ENCODE measurements at places on chromosomes 6 and 20. TPM values are rescaled to one million over a fixed set of nuclear protein-coding genes. Genes with fewer than 3 reads are reported as not detected.

Gene LTA
- not detected for total RNA-seq

Gene GJA10
- total RNA-seq: not detected

Gene ATP6V1G2
- 3.8 TPM for total RNA-seq

Gene OR2H1
- not detected for total RNA-seq

Gene LY6G6C
- not detected for total RNA-seq
